ENCODE measurements at places on chromosomes 16 and 17.

GRCh38 chr16:89759746-89760340 lies 38.5 kb downstream of the ZNF276 start:
- DNase-seq, result no peak

GRCh38 chr17:74017466-74017865 lies 186.0 kb upstream of the RPL38 start:
- DNase-seq, result no peak

- DNase-seq, result no peak
Observed at GRCh38 chr16:3501783-3502400, 1.1 kb downstream of the CLUAP1 start.

- no peak for DNase-seq
Observed at GRCh38 chr17:41972571-41973407, 6.2 kb downstream of the CNP start.

DNA sequence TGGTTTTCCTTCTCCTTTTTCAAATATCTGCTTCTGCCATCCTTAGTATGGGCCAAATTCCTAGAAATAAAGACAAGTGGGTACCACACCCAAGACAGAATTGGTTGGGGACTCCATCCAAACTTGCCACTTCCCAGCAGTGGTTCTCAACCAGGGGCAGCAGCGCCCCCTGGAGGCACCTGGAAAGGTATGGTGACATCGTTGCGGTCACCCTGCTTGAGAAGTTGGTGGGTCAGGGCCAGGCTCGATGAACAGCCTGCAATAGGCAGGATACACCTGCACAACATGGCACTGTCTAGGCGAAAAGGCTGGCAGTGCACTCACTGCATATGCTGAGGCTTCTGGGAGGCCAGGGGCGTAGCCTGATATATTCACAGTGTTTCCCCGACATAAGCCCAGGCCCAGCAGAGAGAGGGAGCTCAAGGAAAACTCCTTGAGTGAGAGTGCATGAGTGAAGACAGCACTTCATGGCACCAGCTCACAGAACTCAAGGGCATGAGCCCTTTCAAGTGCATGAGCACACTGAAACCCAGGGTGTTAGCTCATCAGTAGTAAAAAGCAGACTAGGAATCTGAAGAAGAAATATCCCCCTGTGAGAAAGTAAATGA lies 57.7 kb downstream of the CMC2 start:
- peak; percentile 8 for DNase-seq

- no peak for DNase-seq
Observed at GRCh38 chr16:11100239-11100750, 155.7 kb downstream of the SOCS1 start.

DNA sequence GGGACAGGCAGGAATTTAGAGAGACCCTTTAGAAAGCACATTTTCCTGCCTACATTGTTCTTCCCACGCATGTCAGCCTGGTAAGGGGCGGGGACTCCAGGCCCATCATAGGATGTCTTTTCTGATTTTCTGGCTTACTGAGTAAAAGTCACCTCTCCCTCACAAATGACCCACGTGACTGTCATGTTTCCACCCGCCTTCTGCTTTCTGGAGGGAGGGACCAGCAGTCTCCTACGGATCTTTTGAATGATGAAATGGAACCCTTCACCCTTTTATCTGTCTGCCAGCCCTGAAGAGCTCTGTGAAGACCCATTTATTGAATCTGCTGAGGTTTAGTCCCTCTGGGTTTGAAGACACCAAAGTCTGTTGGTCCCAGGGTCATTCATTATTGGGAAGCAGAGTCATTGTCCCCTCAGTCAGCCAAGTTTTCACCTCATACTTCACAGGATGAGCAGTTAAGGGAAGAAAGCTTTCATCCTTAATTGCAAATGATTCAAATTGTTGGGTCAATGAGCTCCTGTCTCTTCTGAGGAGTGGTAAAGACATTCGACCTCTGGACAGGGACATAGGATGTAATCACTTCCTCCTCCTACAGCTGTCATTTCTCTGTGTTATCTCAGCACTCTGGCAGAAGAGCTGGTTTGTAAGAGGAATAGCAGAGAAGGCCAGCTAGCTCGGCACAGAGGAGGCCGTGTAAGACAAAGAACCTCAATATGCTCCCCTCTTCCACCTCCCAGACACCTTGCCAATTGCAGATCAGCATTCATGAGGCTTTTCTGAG lies 446.1 kb downstream of the HS3ST3B1 start:
- DNase-seq, result no peak

DNA sequence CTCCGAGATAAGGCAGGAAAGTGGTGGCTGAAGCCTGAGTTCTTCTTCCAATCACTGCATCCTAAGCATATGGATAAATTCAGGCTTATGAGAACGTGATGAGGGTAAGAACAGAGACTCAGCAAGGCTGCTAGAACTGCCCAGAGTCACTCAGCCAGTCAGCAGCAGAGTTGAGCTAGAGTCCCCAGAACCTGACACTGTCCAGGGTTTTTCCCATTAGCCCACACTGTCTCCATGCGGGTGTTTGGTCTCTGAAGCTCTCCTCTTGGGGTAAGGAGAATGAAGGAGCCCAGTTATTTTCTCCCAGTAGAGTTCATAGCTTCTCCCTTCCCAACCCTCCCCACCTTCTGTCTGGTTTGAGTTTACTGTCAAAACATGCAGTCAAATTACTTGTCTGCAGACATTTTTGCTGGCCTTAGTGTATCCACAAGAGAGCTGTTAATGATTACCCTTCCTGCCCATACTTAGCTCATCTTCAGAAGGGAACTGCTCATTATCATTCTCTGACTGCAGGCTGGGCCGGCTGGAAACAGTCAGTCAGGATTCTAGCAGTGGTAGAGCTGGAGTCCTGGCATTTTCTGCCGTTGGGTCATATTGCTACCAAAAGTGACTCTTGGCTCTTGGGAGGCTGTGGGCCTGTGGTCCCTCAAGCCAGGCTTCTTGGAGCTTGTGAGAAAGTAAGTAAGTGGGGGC lies 460.0 kb downstream of the HS3ST3B1 start:
- DNase-seq, result no peak

- no peak for DNase-seq
Observed at GRCh38 chr17:58247511-58248363, 9.4 kb downstream of the LPO start.

- no peak for DNase-seq
Observed at GRCh38 chr17:44241106-44241624, 21.7 kb upstream of the UBTF start.

GRCh38 chr17:4584101-4584916 lies at the start of gene SMTNL2:
SMTNL2 (plus strand) TSS chr17:4584529; CDS start chr17:4584606, 77 bp downstream.
- no peak for DNase-seq

DNA sequence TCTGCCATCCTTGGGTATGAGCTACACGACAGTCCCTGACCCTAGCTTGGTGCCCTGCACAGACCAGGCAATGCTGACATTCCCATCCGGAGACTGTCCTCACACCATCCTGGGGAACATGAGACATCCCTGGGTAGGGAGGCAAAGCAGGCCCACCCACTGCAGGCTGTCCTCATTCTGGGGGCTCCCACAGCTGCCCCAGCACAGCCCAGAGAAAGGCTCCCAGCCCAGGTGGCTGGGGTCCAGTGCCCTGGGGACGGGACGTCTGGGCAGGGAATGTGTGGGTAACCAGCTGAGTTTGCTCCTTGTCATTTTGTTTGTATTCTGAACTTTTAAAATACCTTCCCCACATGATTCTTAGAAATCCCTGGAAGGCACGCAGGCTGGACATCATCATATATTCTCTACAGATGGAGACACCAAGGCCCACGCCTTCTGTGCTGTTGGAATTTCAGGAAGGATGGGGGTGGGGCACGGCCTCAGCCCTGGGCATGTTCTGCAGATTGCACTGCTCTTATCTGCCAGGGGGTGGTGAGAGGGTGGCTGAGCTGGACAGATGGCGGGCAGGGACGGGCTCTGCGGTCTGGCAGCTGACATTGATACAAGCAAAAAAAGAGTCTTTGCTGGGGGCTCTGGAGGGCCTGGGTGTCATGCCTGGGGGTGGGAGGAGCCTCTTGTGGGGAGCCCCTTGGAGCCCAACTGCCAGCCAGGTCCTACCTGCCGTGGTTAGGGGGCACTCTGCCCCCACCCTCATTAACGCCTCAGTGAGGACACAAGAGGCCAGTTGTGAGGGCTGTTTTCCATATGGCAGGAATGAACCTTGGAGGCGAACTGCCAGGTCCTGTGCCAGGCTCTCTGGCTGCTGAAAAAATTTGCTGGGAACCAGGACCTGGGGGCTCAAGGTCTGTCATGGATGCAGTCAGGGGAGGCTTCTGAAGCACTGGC lies 28.4 kb downstream of the LRRC75A start:
- no peak for DNase-seq

- peak; percentile 33 for DNase-seq
Observed at GRCh38 chr17:79294459-79295071, 219.9 kb downstream of the ENGASE start.

GRCh38 chr16:3756113-3756512 lies 38.8 kb upstream of the TRAP1 start:
- DNase-seq, result no peak

- DNase-seq, result no peak
Observed at GRCh38 chr17:78400581-78401240, 22.3 kb downstream of the PGS1 start.

DNA sequence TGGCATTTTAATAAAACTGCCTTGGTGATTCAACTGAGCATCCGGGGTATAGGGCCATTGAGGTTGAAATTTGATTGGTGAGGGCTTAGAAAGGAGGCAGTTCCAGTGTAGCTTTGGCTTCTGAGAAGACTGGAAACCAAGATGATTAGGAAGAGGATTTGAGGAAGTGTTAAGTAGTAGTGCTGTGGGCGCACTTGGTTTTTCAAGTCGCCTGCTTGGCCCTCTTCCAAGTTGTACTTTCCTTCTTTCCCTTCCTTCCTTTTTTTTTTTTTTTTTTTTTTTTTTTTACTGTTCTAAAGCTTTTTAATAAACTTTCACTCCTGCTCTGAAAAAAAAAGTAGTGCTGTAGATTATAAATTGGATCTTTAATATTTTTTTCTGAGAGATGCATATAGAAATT lies 320.5 kb downstream of the UTP18 start:
- DNase-seq, result no peak

- DNase-seq, result no peak
Observed at GRCh38 chr17:78179372-78179771, 7.5 kb downstream of the TK1 start.

DNA sequence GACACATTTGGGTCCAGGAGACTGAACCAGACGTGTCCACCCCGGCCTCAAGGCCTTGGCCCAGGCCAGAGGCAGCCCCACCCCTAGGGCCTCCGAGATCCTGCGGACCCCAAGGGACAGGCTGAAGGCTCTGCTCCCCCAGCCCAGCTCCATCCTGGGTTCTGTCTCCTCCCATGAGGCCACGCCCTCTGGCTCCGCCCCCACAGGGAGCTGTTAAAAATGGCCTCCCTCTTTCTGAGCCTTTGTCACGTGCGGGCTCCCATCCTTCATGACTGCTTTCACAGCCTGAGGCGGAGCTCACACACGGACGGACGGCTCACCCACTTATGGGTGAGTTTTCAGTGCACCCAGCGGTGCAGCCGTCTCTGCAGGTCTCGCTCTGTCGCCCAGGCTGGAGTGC lies 6.5 kb upstream of the CACNA1H start:
- DNase-seq, result no peak

- DNase-seq, result no peak
Observed at GRCh38 chr17:17913695-17914332, 58.4 kb downstream of the TOM1L2 start.

DNA sequence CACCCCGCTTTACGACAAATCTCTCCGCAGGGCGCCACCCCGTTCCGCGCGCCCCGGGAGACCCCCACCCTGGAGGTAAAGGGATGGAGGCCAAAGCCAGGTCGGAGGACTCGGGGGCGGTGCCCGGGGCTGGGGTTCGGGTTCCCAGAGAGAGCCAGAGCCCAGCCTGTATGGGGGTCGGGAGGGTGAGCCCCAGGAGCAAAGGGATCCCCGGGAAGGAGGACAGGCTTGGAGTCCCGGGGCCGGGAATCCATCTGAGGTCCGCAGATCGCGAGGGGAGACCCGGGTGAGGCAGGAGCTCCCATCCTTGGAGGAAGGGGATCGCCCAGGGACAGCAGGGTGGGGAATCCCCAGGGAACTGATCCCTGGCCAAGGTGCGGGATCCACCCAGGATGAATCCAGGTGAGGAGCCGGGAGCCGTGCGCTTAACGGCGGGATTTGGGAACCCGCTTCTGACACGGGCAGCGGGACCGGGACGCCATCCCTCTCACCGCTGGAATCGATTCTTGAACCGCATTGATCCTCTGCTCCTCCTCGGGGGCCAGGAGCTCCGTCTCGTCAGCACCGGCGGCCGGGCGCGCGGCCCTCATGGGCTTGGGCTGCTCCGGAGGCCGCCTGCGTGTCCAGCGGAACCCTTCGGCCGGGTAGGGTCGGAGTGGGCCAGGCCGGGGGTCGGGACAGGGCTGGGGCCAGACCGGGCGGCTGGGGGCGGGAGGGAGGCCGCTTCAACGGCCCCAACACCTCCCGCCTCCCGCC lies at the start of gene MMD:
Gene MMD, minus strand, starts transcription at position 657 of the 756 bp plus-strand sequence. Its CDS starts 140 bp downstream, at position 517.
- DNase-seq, result no peak

DNA sequence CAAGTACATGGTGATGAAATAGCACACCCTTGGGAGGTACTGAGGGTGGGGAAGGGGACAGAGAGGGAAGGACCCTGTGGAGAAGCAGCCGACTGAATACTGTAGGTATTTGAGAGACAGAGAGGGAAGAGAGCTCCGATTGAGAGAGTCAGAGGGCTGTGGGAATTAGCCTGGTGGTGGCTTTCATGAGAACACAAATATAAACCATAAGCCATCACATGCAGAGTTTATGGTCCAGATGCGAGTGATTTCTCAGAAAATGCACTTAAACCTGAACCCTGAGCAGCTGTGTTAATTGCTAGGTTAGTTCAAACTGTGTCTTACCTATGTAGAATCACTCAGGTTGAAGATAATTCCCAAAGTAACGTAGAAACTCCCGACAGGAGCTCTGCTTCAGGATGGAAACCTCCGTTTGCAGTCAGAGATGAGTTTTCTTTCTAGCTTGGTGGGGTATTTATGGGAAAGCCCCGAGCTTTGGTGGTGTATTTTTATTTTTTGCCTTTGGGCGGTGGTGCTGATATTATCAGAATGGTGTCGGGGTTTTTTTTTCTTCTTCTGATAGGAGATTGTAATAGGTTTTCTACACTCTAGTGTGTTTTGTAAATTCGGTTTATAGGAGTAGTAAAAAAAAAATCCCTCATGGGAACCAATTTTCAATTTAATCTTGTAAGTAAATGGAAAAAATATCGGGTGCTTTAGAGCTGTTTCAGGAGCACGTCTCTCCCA lies 184.9 kb upstream of the CACNG5 start:
- DNase-seq, result no peak

GRCh38 chr16:61296814-61297213 lies 739.4 kb downstream of the CDH8 start:
- no peak for DNase-seq

DNA sequence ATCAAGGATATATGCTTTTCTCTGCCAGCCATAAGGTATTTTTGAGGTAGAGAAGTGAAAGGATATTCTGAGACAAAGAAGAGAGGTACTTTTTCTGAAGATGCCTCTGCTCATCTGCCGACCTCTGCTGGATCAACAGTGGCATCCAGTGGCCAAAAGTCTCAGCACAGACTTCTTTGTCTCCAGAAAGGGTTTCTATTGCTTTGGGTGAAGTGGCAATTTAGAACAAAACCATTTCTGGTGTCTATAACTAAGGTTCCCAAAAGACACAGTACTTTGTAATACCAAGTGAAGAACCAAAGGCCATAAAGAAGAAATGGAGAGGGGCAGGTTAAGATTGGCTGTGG lies 155.2 kb upstream of the C17orf78 start:
- DNase-seq, result no peak

- DNase-seq, result no peak
Observed at GRCh38 chr17:15966183-15966878, 21.4 kb downstream of the ADORA2B start.
